ENCODE measurements at places on chromosomes 1 and 21.

GRCh38 chr1:159141584-159142390 is 29.6 kb upstream of the CADM3 start:
- DNase-seq = no peak

DNA sequence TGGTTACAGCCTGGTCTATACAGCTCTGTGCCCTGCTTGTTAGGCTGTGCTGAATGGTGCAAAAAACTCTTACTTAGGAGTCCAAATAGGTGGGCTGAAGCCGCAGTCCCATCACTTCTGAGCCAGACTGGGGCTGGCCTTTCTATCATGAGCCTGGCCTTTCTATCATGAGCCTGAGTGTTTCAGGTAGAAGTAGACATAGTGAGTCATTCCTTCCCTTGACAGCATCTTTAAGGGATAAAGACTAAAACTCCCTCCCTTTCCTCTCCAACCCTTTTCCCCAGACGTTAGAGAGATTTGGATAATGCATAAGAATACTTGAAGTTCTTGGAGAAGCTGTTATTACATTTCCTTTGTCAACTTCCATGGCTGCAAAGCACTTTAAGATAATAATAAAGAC is 46.5 kb upstream of the PARP1 start:
- no peak for DNase-seq

DNA sequence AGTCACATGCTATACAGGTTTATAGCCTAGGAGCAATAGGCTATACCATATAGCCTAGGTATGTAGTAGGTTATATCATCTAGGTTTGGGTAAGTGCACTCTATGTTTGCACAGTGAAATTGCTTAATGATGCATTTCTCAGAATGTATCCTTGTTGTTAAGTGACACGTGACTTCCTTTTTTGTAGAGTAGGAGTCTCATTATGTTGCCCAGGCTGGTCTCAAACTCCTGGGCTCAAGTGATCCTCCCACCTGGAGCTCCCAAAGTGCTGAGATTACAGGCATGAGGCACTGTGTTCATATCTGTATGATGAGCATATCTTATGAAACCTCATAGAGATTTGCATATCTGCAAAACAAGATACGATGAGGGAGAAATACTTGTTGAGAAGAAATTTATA is 13.8 kb upstream of the ABCB10 start:
- DNase-seq = no peak

GRCh38 chr1:68479501-68479900 is 17.4 kb downstream of the DEPDC1 start:
- DNase-seq = no peak

Data from NCI-H446 (cell line).